ENCODE measurements at places on chromosomes 3 and 15. TPM values are rescaled to one million over a fixed set of nuclear protein-coding genes. Genes with fewer than 3 reads are reported as not detected.

- DNase-seq = no peak
These were observed 97.7 kb upstream of the NUDT16 start for GRCh38 chr3:131283862-131284261.

Gene RBPMS2
- not detected for total RNA-seq

Gene VGLL3
- not detected for total RNA-seq

DNA sequence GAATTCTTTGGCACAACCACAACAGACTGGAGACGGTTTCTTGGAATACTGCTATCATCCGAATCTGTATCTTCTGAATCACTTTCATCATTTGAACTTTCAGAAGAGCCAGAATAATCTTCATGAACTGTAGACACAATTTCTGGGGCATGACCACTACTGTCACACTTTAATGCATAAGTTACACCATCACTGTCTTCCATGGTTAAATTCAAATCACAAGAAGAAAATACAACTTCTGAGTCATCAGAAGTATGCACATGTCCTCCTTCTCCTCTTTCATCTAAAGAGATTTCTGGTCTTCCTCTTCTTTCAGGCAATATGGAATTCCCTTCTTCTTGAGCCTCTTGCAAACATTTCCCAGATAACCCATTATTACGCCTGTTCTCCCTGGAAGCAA lies 42.5 kb downstream of the SETD2 start:
- DNase-seq = no peak

DNA sequence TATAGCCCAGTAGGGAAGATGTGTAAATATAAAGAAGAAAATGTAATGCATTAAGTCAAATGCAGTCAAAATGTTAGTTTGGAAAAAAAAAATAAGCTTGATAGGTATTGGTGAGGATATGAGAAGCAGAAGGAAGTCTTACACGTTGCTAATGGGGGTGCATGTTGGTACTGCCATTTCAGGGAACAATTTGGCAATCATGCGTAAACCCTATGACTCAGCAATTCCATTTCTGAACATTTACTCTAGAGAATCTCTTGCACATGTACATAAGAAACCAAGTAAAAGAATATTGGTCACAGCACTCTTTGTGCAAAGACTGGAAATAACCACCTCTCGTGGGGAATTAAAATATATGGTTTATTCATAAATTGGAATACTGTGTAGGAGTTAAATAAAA lies 35.5 kb upstream of the TIMP4 start:
- no peak for DNase-seq

Gene SH2D7
- 0.29 TPM for total RNA-seq

Gene CPN2
- not detected for total RNA-seq

DNA sequence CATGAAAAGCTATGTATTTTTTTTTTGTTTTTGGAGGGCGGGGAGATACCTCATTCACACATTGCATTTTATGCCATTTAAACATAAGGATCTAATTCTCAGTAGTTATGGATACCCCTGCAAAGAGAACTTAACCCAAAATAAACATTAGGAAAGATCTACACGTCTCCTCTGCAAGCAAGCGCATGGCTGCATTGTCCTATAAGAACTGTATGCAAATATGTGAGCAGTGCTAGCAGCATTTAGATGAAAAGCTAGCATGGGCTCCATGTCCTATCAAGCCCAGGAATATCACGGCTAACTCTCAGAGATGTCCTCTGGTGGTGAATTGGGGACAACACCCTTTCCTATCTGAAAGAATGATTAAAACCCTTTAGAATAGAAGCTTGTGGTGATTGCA lies 292.8 kb downstream of the MEX3B start:
- no peak for DNase-seq

Measured in activated CD8-positive, alpha-beta T cell treated with anti-CD3 and anti-CD28 coated beads, Interleukin-2, amount 10 ng/mL, durations not matched to agents 7 days and 5 days (primary cell).